NCI-H1417 treated with DMSO at 0.1 percent for 48 hours (cell line): ENCODE measurements at places on chromosomes 16 and 17.
A peak's percentile ranks its signal among the peaks of the same experiment; 100 is the strongest.

DNA sequence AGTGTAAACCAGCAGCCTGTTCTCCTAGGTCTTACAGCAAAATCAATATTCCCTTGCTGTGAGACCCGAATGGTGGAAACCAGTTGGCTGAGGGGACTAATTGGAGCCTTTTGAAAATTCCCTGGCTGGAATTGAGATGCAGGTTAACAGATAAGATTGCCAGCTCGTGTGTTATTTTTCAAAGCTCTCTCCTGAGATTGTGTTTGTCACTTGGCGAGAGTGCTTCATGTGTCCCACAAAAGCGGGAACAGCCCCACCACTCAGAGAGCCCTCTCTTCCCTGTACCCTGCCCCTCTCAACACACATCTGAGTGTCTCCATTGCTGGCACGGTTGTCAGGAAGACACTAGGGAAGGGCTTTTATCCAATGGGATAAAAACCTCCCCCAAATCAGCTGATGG is 356.1 kb downstream of the CPPED1 start:
- no peak for DNase-seq

- DNase-seq, result peak; percentile 35
Observed at GRCh38 chr17:64507413-64507782, 621 bp downstream of the CEP95 start.

DNA sequence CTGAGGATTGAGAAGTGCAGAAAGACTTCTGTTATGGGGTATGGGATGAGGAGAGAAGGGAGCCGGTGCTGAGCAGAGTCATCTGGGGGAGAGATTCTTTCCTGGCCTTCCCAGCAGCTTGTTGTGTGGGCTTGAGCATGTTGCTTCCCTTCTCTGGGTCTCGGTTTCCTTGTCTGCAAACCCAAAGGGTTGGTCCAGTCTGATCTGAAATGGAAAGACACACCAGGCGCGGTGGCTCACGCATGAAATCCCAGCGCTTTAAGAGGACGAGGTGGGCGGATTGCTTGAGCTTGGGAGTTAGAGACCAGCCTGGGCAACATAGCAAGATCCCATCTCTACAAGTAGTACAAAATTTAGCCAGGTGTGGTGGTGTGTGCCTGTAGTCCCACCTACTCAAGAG is 6.0 kb downstream of the SOCS3 start:
- DNase-seq, result no peak

DNA sequence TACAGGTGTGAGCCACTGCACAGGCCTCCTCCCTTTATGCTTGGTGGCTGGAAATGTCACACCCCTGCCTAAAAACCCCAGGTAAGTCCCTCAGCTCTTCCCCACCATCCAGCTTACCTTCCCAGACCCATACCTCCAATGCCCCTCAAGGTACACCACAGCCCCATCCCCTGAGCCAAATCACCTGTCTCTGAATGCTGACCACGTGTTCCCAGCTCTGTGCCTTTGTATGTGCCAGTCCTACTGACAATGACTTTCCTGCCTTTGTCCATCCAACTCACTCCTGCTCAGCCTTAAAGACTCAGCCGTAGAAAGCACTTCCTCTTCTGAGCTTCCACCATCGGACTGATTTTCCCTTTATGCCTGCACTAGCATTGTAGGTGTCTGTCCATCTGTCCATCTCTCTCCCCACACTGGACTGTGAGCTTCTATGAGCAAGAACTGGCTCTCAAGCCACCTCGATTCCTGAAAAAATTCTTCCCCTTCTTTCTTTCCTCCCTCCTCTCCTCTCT is 30.7 kb upstream of the GOSR2 start:
- no peak for DNase-seq

DNA sequence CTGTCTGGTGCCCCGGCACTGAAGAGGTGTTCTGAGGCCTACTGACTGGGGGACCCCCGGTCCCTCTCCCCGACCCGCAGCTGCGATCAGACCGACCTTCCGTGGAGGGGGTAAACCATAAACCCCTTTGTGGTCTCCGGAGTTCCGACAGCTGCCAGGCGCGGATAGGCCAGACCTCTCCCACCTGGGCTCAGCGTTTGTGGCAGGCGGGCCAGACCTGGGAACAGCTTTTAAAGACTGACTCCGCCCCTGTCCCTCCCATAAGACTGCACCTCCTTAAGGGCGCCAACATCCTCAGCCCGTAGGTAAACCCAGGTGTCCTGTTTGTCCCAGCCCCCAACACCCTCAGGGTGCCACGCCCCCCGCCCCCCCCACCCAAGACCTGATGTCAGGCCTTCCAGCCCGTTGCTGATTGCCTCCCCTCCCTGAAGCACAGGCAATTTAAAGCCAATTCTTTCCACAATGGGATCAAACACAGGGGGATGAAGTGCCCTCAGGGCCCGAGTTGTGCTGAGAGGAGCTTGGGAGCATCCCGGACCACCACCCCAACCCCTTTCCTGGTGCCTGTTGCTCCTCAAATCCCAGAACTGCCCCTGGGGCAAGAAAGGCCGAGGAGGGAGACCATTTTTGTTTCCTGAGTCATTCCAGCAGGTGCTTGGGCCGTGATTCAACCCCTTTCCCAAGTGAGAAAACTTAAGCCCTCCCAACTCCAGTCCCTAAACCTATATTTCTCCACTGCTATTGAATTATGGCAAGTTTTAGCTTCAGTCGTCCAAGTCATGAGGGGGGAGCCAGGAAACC is at the start of gene SOX15:
TSS of gene SOX15 (minus strand) at position 204 of the 801 bp plus-strand sequence. CDS start 418 bp downstream, outside the sequence.
- no peak for DNase-seq

- no peak for DNase-seq
Observed at GRCh38 chr17:18031955-18032354, 7.0 kb downstream of the ATPAF2 start.
